Epithelial cell of prostate (primary cell): ENCODE measurements at places on chromosomes 2 and 18.

- DNase-seq, result no peak
Measured at GRCh38 chr2:214104219-214104618, 306.6 kb upstream of the VWC2L start.

DNA sequence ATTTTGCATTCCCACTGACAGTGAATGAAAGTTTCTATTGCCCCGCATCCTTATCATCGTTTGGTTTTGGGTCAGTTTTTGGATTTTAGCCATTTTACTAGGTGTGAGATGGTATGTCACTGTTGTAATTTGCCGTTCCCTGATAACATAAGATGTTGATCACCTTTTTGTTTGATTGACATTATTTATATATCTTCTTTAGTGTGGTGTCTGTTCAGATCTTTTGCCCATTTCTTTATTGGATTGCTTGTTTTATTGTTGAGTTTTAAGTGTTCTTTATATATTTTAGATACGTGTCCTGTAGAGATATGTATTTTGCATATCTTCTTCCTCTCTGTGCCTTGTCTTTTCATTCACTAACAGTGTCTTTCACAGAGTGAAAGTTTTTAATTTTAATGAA is 55.3 kb downstream of the EPC2 start:
- no peak for DNase-seq

GRCh38 chr2:11775384-11775783 is 29.0 kb downstream of the LPIN1 start:
- no peak for DNase-seq

- DNase-seq, result no peak
Measured at GRCh38 chr18:78675231-78675630, 304.4 kb upstream of the SALL3 start.

DNA sequence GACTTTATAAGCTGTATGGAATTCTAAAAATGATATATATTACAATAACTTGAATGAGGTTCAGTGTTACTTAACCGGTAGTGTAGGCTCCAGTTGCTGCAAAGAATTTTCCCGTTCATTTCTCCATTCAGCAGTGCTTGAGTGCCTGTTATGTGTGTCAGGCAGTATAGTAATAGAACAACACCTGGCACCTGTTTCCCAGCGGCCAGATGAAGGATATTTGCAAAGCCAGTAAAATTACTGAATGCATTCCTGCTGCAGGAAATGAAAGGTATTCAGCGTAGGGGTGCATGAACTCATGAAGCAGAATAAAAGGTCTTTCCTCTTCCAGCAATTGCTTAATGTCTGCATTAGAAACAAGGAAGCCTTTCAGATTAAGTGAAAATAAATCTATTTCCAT is 18.8 kb downstream of the YPEL5 start:
- no peak for DNase-seq

DNA sequence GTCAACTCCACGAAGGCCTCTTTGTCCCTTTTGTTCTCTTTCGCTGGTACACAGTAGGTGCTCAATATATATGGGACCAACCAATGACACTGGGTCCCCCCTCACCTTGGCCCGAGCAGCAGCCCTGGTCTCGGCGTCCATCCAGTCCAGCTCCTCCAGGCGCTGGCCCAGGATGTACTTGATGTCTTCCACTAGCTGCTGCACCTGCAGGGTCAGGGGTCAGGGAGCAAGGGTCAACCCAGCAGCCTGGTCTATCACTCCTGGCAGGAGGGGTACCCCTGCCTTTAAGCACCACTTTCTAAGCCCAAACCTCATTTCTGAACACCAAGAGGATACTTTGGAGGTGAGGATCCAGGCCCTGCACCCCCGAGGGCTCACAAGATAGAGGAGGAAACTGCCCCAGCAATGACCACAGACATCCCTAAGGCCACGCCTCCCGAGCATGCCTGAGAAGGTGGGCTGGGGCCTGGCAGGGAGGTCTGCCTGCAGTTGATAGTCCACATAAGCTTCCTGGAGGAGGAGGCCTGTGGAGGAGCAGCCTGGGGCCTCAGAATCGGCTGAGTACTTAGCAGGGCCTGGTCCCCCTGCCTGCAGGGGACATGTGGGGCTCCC is 4.2 kb downstream of the ECEL1 start:
- no peak for DNase-seq

GRCh38 chr2:45330637-45331409 is 280.2 kb downstream of the SRBD1 start:
- DNase-seq, result no peak

DNA sequence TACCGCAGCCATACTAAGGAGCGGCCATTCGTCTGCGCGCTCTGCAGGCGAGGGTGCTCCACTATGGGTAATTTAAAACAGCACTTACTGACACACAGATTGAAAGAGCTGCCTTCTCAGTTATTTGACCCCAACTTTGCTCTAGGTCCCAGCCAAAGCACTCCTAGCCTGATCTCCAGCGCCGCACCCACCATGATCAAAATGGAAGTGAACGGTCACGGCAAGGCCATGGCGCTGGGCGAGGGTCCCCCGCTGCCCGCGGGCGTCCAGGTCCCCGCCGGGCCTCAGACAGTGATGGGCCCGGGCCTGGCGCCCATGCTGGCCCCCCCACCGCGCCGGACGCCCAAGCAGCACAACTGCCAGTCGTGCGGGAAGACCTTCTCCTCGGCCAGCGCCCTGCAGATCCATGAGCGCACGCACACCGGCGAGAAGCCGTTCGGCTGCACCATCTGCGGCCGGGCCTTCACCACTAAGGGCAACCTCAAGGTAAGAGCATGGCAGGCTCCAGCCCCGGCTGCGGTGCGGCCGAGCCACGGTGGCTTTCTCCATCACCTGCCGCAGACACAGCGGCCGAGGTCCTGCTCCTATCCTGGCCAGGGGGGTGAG is 15.5 kb downstream of the SALL3 start:
- no peak for DNase-seq

GRCh38 chr2:232377841-232378734 is 463 bp upstream of the ALPP start:
- DNase-seq, result no peak

DNA sequence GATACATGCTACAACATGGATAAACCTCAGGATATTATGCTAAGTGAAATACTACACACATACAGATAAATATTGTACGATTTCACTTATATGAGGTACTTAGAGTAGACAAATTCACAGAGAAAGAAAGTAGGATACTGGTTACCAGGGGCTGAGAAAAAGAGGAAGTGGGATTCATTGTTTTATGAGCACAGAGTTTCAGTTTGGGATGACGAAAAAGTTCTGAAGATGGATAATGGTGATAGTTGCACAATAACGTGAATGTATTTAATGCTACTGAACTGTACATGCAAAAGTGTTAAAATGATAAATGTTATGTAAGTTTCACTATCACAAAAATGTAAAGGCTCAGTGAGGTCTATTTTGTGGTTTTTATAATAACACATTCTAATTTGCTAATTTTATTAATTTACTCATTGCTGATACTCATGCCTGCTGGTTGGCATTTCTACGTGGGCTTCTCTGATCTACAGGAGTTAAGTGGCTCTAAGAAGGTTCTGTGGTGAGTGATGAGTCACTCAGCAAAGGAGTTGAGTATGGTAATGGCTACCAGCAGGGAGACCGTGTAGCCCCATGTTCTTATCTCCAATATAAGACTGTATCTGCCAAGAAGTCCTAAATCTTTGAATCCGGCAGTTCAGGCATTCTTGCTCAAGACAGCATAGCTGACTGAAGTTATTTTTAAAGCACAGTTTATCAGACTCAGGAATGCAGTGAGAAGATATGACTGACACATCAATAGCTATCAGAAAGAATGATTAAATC is 41.1 kb downstream of the UPP2 start:
- DNase-seq, result no peak

GRCh38 chr18:26227051-26227670 is 916 bp downstream of the TAF4B start:
- no peak for DNase-seq

DNA sequence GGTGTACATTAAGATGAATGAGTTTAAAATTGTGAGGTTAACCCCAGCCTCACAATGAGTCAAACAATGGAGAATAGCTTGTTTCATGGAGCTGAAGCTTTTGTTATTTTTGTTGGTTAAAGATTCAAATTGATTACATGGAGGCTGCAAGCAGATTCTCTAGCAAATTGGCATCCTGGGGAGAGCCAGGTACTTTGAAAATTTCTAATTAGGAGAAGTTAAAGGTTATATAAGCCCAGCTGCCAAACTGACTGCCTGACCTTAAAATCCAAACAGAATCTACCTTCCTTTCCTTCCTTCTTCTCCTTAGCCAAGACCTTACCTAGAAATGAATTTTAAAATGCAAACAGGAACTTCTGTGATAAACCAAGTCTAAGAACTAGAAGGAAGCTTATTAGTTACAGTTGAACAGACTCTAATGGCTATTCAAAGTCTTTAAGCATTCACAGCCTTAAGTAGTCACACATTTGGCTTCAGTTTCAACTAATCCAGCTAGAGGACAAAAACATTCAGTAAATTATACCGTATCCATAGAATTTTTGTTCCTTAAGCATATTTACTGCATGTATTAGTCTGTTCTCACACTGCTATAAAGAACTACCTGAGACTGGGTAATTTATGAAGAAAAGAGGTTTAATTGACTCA is 31.5 kb upstream of the PGAP1 start:
- DNase-seq, result no peak
